ENCODE measurements at places on chromosomes 13 and 19.

DNA sequence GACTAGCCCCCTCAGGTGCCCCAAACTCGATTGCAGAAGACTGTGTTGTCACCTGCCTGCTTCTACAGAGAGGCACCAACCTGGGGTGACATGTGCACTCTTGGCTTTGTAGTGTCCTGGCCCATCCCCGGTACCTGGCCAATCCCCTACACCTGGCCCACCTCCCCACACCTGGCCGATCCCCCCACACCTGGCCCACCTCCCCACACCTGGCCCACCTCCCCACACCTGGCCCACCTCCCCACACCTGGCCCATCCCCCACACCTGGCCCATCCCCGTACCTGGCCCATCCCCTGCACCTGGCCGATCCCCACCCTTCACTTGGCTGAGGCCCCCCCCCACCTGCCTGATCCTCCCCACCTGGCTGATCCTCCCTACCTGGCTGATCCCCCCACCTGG is 25.4 kb downstream of the ATP11A start:
- no peak for DNase-seq

GRCh38 chr19:38515896-38516295 is 82.4 kb downstream of the RYR1 start:
- no peak for DNase-seq

DNA sequence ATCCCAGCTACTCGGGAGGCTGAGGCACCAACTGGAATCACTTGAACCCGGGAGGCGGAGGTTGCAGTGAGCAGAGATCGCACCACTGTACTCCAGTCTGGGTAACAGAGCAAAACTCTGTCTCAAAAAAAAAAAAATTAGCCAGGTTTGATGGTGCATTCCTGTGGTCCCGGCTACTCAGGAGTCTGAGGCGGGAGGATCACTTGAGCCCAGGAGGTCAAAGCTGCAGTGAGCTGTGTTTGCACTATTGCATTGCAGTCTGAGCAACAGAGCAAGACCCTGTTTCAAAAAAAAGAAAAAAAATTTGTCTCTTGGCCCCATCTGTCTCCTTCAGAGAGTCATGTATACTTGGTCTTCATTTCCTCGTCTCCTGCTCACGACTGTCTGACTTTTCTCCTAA is 1.6 kb downstream of the CCDC97 start:
- no peak for DNase-seq

GRCh38 chr19:2021453-2022140 is 6.1 kb upstream of the BTBD2 start:
- no peak for DNase-seq

DNA sequence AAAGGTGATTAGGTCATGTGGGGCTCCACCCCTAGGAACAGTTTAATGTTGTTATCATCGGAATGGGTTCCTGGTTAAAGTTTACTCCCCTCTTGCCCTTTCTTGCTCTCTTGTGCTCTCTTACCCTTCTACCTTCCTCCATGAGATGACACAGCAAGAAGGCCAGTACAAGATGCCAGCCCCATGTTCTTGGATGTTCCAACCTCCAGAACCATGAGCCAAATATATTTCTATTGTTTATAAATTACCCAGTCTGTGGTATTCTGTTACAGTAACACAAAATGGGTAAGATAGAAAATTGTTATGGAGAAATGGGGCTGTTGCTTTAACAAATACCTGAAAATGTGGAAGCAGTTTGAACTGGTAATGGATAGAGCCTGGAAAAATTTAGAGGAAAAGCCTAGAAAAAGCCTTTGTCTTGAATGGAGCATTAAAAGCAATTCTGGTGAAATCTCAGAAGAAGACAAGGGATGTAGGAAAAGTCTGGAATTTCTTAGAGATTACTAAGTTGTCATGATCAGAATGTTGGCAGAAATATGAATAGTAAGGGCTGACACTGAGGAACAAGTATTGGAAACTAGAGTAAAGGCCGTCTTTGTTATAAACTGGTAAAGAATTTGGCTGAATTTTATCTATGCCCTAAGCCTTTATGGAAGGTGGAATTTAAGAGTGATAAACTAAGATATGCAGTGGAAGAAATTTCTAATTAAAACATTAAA is 53.5 kb upstream of the TSC22D1 start:
- no peak for DNase-seq

DNA sequence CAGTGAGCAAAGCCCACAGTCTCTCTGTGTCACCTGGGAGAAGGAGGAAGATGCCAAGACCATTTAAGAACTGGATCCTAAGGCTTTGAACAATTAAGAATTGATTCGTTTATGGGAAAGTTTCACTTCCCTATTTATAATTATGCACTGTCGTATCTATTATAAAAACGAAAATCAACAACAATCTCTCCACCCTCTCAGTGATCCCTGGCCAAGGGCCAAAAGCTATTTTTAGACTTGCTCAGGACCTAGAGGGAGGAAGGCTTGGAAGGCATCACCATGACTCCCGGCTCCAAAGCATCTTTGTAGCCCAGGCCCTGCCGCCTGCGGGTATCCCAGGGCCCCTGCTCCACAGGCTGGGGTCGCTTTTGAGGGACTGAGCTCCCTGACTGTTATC is 1.3 kb downstream of the RHPN2 start:
- DNase-seq: no peak

DNA sequence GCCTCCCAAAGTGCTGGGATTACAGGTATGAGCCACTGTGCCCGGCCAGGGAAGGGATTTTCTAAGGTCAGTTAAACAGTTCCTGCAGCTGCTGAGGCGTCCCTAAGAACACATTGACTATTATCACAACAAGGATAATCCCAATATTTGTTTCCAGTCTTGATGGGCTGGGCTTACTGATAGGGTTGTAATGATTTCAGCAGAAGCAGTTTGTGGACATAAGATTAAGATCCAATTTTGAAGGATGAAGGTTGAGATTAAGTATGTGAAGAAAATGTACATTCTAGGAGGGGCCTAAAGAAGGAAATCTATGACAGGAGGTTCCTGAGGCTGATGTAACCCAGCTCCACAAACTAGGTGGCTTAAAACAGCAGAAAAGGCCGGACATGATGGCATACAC is 10.7 kb upstream of the CCDC124 start:
- DNase-seq: no peak

DNA sequence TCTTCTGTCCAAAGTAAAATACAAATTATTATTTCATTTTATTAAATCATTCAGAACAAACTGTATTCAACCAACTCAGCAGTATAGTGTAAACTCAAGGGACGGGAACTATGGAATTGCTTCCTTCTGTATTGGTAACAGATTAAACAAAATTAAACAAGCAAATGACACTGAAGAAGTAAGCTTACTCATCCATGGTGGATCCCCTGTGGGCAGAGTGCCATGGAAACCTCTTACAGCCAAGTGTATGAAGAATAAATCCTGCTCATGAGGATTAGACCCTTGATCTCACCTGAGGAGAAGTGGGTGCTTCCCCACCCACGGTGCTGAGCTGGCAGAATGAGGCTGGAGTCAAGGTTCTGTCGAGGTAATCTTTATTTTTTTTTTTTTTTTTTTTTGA is 18.0 kb upstream of the RFXAP start:
- DNase-seq: no peak

DNA sequence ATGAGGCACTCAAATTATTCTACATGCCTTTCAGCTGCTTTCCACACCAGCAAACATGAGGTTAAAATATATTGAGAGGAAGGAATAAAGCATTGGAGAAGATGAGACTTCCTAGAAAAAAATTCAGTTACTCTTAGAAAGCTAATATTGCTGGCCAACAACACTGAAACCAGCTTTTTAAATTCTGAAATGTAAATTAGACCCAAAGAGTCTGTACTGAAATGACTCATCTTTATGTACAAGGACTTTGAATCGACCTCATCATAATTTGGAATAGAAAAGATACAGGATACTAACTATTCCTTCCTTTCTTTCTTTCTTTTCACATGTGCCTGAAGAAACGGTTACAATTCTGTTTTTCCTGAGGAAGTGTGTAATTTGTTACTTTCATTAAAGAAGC is 6.5 kb upstream of the HSPH1 start:
- no peak for DNase-seq

DNA sequence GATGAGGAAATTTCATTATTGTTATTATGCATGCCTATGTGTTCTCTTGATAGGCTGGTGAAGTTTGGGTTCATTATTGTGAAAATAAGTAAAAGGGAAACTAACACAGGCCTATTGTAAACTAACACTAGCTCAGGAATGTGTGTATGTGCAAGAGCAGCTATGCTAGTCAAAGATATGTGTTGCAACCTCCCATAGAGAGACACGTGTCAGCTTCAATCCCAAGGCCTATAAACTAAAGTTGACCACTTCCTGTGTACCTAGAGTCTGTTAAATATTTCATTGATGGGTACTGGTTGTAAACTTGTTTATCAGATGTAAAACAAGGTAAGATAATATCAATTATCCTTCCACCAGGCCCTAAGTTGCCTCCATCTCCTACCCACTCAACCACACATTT is 44.7 kb upstream of the ZNF30 start:
- no peak for DNase-seq

DNA sequence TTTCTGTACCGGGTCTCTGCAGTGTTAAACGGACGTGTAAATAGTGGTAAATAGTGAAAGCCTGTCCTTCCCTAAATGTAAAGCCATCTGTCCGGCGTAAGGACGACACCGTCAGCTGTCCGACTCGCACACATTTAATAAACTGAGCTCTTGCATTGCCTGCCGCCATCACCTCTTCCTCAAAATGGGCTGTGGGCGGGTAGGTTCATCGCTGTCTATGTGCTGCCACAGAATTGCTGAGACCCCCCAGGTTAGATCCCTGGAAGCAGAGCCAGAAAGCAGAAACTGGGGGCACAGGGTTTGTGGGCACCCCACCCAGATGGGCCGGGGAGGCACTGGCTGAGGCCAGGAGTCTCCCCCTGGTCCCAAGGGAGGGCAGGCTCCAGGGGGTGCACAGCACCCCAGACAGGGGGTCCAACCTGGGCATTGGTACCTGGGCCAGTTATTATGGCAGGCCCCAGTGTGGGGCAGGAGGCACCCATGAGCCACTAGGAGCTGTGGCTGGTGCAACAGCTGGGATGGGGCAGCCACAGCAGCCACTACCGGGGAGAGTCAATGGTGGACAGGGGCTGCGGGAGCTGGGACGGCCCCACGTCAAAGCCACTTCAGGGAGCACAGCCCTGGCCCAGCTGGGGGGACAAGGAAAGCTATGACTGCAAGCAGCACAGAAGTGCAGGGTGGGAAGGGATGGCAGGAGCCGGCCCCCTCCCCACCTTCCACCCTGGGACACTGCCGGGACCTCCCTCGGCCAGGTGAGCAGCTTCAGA is 5.7 kb downstream of the C19orf25 start:
- DNase-seq: no peak

DNA sequence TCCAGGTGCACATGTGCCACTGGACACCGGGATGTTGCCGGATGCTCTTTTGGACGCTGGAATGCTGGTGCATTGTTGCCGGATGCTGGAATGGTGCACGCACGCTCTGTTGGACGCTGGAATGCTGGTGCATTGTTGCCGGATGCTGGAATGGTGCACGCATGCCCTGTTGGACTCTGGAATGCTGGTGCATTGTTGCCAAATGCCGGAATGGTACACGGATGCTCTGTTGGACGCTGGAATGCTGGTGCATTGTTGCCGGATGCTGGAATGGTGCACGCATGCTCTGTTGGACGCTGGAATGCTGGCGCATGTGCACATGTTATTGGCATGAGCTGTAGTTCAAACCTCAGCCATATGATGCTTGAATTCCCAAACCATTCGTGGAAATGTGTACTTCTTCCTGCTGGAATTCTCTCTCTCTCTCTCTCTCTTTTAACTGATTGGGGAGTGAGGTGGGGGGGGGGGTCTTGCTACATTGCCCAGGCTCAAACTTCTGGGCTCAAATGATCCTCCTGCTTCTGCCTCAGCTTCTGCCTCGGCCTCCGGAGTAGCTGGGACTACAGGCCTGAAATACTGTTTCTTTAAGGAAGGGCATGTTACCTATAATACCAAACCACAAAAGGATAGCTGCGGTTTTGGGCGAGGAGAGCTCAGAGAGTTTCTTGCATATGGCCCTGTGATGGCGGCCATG is 1.2 kb upstream of the MCF2L start:
- no peak for DNase-seq

GRCh38 chr19:31491242-31491641 is 142.0 kb upstream of the TSHZ3 start:
- DNase-seq: no peak

GRCh38 chr13:31949486-31949885 is 82.1 kb upstream of the FRY start:
- no peak for DNase-seq

- no peak for DNase-seq
These were observed 6.2 kb downstream of the TLE6 start for GRCh38 chr19:2983351-2984214.

- no peak for DNase-seq
These were observed 47.0 kb upstream of the TCF3 start for GRCh38 chr19:1699386-1699785.

DNA sequence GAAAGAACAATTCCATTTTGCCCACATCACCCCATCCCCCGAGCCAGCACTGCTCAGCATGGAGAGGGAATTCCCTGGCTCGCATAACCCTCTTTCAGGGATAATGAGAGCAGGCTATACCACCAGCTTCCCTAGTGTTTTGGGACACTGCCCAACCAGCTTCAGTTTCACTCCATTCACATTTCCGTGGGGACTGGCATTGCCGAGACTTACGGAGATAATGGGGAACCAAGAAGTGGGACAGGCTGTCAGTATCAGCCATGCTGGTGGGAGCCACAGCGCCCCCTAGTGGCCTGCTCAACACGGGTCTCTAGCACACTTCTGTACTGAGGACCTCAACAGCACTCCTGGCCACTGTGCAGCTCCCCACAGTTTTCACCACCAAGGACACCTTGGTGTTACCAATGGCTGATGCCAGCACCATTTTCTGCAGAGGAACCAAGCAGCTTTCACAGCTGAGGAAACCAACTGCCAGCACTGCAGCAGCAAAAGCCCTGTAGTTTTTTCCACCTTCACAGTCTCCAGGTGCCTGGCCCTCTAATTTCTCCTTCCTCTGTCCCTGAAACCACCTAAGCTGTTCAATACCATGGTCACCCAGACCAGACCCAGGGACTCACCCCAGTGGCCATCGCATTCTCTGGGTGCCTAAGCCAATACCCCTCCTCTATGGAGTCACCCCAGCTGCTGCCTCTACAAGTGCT is 23.7 kb downstream of the SLC6A16 start:
- DNase-seq: peak; percentile 79

- no peak for DNase-seq
These were observed 202.1 kb downstream of the KLF12 start for GRCh38 chr13:73932091-73932490.

- DNase-seq: no peak
These were observed 32.2 kb upstream of the USP12 start for GRCh38 chr13:27203854-27204253.

DNA sequence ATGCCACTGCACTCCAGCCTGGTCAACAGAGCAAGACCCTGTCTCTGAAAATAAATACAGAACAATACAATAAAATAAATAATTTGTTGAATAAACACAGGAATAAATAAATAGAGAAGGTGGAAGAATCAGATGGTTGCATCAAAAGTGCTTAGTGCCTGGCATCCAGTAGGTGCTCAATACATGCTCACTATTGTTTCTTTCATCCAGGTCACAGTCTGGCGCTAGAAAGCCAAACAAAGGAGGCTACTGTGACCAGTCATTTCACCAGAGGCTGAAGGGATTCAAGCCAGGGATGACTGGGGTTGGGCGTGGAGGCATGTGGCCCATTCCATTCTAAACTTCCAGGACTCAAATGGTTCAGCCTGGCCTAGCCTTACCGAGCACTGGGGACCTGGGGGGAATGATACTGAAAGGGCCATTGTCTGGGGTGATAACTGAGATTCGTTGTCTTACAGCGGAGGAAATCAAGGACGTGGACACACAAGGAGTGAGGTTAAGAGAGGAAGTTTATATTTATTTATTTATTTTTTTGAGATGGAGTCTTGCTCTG is 3.6 kb upstream of the NDUFB7 start:
- DNase-seq: no peak

- no peak for DNase-seq
These were observed 14.1 kb upstream of the FRY start for GRCh38 chr13:32017474-32017873.
